ENCODE measurements at places on chromosomes 4 and X.

DNA sequence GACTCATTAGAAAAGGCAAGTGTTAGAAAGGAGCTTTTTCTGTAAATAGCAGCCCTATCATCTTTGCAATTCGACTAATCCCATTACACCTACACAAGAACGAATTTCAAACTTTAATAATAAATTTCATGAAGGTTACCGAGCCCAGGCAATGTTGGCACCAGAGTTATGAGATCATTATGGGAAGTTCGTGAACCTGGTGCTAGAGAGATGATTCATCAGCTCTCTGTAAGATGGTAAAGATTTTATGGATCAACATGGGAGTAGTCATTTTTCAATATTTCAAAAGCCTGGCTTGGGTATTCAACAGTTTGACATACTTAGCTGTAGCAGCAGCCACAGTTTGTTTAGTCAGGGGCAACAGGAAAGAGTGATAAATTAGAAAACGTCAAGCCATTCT lies 35.8 kb downstream of the AMELX start:
- DNase-seq, result no peak

GRCh38 chr4:95506264-95506663 lies 42.5 kb downstream of the UNC5C start:
- DNase-seq, result no peak

- DNase-seq, result no peak
Observed at GRCh38 chr4:102324730-102325129, 20.6 kb downstream of the SLC39A8 start.

- no peak for DNase-seq
Observed at GRCh38 chrX:41348551-41348950, 14.6 kb downstream of the DDX3X start.

DNA sequence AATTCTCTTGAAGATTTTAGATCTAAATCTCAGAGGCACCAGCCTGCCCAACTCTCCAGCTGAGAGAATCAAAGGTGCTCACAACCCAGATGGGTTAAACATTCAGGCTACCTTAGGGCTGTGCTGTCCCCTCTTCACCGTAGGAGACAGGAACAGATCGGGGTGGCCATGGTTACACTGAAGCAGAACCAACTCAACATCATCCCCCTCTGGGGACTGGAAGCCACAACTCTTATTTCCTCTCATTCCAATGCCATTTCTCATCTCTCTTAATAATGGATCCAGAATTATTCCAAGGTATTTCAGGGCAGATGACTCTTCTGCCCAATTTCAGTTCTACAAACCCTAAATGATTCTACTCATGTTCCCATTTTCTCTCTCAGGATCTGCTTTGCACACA lies 109.7 kb downstream of the NKX6-1 start:
- DNase-seq, result no peak

DNA sequence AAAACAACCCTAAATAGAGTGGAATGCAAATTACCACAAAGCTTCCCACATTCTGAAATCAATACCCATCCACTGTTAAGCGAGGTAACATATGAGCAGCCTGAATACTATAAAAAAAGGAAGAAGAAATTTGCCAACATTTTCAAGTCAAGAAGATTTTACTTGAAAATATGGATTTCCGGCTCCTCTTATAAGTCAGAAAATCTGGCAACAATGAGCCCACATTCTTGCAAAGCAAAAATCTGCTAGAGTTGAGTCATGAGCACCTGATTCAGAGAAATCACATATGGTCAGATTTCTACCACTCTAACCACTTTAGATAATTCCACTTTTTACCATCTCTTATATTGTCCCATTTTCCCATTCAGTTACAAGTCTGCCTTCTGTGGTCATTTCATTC lies 395.7 kb downstream of the DTHD1 start:
- no peak for DNase-seq

DNA sequence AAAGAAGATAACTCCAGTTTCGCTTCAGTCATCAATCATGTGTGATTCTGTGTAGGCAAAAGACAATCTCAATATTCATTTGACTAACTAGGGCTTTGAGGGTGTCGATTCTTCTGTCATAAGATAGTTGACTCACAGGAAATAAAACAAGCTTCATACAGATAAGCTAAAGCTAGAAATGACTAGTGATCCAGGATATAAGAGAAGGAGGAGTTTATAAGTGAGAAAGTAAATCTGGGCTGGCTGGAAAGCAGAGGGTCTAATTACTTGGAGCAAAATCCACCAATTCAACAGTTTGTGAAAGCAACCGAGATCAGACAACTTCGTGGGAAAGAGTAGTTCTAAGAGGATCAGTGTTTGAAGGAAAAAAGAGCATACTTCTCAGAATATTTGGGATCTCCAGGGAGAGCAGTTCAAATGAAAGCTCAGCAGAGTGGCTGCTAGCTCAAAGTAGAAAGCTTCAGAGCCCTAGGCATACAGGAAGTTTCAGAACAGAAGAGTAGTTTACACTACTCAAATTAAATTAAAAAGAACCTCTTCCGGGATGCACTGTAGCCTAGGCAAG lies 429.3 kb downstream of the INPP4B start:
- no peak for DNase-seq

- DNase-seq, result no peak
Observed at GRCh38 chrX:24768556-24768955, 74.8 kb downstream of the POLA1 start.

GRCh38 chr4:118989098-118990080 lies 100.7 kb downstream of the SYNPO2 start:
- DNase-seq, result no peak

GRCh38 chr4:8235224-8235623 lies 34.3 kb upstream of the HTRA3 start:
- no peak for DNase-seq

DNA sequence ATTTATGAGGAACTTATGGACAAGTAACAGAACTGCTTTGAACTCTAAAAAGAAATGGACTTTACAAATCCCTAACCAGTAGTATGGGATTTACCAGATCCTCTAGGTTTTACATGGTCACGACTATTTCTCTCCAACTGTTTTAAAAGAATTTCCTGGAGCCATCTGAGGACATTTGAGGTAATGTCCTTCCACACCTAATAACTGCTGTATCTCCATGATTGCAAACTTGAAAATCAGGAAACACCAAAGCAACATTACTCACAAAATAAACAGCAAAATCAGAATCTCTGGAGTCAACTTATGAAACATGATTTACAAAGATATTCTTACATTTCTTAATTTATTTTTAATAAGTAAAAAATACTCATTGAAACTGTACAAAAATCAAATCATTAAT lies 58.0 kb downstream of the STAP1 start:
- DNase-seq, result no peak

DNA sequence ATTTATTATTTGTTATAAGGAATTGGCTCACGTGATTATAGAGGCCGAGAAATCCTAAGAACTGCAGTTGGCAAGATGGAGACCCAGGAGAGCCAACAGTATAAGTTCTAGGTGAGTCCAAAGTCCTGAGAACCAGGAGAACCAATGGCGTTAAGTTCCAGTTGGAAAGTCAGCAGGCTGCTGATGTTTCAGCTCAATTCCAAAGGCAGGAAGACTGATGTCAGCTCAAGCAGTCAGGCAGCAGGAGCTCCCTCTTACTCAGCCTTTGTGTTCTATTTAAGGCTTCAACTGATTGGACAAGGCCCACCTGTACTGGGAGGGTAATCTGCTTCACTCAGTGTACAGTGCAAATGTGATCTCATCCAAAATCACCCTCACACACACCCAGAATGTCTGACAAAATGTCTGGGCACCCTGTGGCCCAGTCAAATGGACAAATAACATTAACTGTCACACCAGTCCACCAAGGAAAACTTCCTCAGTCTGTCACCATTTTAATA lies 30.8 kb upstream of the TBL1X start:
- no peak for DNase-seq

GRCh38 chr4:68724426-68724825 lies 54.0 kb upstream of the UGT2B15 start:
- no peak for DNase-seq

- no peak for DNase-seq
Observed at GRCh38 chr4:188106454-188106853, 2.9 kb downstream of the TRIML2 start.

DNA sequence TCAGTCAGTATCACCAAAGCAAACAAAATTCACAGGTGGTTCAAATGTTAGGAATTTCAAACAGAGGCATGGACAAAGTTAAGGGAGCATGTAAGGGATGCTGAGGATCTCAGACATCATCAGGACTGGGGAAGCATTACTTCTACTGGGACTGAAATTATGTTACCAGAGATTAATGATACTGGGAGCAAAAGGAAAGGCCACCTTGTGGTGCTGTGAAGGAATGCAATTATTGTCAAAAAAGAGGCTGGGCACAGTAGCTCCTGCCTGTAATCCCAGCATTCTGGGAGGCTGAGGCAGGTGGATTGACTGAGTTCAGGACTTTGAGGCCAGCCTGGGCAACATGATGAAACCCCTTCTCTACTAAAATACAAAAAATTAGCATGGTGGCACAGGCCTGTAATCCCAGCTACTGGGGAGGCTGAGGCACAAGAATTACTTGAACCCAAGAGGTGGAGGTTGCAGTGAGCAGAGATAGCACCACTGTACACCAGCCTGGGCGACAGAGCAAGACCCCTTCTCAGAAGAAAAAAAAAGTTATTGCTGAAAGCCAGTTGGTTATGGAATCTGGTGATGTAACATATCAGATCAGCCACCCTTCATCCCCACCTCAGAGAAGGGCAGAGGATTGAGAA lies 954.3 kb downstream of the PCDH7 start:
- DNase-seq, result no peak

GRCh38 chrX:19875050-19875431 lies 12.4 kb downstream of the SH3KBP1 start:
- no peak for DNase-seq

GRCh38 chr4:124331781-124332180 lies 380.8 kb downstream of the ANKRD50 start:
- no peak for DNase-seq

DNA sequence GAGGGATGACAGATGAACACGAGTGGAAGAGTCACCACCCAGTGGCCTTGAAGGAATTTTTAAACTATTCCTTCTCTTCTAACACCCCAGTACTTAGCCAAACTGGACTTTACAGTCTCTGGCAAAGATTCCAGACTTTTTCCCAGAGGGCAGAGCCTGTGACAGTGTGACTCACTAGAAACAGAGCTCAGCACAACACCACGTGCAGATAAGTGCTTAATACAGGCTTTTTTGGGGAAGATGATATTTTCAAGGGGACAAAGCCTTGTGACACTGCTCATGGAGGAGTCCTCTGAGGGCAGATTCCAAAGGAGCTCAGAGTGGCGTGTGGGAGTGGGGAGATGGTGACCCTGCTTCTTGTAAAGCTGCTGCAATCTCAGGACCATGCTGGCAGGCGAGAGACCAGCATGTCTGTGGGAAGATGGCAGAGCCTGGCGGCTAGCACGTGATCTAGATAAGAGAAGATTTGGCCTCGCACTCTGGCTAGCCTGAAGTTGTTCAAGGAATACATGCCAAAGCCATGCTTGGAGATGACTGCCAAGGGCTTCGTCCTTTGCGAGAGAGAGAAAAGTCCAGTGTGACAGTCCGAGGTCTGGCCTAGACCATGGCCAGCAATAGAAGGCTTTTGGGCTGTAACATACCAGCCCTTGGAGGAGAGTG lies 2.4 kb downstream of the RAB33A start:
- DNase-seq, result no peak

- DNase-seq, result no peak
Observed at GRCh38 chr4:184280591-184281071, 63.0 kb upstream of the ENPP6 start.

DNA sequence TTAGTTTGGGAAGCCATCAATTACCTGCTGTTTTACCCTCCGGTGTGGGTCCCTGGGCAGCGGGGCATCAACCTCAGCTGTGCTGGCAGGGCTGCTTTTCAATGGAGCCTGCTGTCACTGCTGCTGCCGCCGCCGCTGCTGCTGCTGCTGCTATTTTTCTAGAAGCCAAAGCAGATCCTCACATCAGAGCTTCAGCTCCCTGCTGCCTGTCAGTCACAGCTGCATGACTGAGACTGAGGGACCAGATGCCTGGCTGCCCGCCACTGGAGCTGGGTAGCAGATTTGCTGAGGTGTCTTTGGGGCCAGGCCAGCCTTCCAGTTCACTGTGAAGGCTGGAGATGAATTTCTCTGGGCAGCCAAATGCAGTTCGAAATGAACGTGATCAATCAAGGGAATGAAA lies 200.3 kb upstream of the NHS start:
- no peak for DNase-seq

DNA sequence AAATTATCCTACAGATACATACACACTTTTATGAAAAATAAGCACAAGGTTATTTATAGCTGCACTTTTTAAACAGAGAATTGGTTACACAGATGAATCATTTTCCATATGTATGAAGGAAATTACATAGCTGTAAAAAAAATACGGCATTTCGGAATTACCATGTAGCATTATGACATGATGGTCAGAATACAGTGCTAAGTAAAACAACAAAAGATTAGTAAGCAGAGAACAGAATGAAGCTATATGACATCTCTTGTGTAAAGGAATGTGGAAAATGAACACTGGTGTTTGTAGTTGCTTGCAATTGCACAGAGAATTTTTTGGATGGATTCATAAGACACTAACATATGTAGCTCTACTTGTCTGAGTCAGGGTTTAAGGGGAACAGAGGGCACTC lies 1222.0 kb upstream of the PRKX start:
- DNase-seq, result no peak

- no peak for DNase-seq
Observed at GRCh38 chrX:14291666-14292500, 237.5 kb upstream of the GLRA2 start.

DNA sequence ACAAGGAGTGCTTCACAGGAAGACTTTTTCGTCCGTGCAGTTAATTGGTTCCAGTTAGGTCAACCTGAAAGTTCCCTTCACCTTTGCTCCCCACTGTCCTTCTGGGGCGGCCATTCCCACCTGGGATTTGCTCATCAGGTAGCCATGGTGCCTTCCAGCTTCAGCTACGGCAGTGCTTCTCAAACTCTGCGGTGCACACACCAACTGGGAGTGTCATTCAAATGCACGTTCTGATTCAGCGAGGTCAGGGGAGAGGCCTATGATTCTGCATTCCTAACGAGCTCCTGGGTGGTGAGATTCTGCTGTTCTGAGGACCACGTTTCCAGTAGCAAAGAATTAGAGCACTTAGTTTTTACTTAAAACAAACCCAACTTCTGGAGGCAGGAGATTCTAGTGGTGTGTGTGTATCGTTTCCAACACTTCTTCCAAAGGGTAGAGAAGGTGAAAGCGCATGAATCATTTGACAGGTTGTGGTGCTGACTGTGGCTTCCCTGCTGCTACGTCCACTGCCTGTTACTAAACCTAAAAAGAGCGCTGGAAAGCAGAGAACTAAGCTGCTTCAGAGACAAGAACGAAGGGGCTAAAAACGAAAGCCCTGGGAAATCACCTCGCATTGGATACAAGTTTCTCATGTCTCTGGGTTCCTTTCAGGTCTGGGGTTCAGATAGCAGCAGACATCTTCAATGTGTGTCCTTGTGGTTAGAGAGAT lies 4.7 kb upstream of the HELT start:
- no peak for DNase-seq

GRCh38 chr4:136939781-136940180 lies 592.5 kb downstream of the PCDH18 start:
- DNase-seq, result no peak

DNA sequence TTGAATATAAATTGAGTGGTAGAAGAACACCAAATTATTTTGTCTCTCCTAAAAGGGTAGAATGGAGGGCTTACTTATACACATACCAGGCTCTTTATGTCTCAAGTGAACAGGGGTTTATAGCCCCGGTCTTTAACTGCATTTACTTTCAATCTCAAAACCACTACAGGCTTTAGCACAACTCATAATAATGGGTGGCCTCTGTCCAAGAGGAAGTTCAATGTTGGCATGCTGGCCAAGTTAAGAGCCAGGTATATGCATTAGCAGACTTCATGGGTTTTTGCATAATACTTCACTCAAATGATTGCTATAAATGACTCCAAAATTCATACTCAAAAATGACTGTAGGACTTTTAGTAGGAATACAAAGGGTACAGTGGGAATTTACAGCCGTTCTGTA lies 118.5 kb upstream of the OTUD4 start:
- DNase-seq, result no peak

Data from right renal pelvis (tissue), 4 donors.